ENCODE measurements at places on chromosomes 2 and 18. TPM values are rescaled to one million over a fixed set of nuclear protein-coding genes. Genes with fewer than 3 reads are reported as not detected.

Gene CD8B2
- total RNA-seq, result 0.09 TPM

Gene NEUROD1
- not detected for total RNA-seq

- no peak for DNase-seq
Measured at GRCh38 chr2:209988010-209988409, 14.4 kb upstream of the RPE start.

Gene DOCK10
- 81.8 TPM for total RNA-seq

DNA sequence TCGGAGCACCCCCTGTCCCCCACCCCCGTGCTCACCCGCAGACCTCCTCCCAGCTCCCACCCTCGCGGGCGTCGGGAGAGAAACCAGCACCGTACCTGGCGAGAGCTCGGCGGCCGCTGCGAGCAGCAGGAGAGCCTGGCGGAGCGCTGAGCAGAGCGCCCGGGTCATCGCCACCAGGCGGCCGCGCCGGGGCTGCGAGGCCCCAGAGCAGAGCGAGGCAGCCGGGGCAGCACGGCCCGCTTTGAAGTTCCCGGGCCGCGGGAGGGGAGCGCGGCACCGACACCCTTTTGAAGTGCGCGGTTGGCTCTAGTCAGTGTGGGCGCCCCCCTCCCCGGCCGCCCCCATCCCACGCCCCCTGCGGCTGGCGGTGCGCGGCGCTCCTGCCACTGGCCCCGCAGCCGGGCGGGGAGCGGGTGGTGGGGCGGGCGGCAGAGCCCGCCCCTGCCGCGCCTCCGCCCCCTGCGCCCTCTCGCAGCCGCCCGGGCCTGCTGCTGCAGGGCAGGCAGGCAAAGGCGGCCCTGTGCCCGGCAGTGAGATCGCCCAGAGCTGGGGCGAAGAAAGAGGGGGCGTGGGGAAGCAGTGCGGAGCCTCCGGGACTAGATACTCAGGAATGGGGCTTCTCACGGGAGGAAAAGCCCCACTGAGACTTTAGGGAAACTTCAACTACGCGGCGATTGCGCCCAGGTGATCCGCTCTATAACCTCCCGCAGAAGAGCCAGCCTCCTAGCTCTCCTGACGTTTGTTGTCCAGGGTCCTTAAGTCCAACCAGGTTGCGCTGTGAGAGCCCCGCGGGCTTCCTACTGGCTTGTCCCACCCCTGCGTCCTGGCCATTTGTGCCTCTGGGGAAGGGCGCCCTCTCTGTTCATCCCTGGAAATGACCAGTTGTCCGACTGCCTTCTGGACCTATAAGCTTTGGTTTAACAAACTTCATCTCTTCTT lies at the start of gene ACVR1C:
Gene ACVR1C, minus strand, starts transcription at position 388 of the 939 bp plus-strand sequence. Its CDS starts 220 bp downstream, at position 168.
- DNase-seq, result peak; percentile 57

Gene ERBB4
- total RNA-seq, result 28.6 TPM

Gene MOCOS
- 4.4 TPM for total RNA-seq

GRCh38 chr2:168434146-168434545 lies 21.9 kb upstream of the CERS6 start:
- DNase-seq, result no peak

Gene UPP2
- total RNA-seq, result not detected

DNA sequence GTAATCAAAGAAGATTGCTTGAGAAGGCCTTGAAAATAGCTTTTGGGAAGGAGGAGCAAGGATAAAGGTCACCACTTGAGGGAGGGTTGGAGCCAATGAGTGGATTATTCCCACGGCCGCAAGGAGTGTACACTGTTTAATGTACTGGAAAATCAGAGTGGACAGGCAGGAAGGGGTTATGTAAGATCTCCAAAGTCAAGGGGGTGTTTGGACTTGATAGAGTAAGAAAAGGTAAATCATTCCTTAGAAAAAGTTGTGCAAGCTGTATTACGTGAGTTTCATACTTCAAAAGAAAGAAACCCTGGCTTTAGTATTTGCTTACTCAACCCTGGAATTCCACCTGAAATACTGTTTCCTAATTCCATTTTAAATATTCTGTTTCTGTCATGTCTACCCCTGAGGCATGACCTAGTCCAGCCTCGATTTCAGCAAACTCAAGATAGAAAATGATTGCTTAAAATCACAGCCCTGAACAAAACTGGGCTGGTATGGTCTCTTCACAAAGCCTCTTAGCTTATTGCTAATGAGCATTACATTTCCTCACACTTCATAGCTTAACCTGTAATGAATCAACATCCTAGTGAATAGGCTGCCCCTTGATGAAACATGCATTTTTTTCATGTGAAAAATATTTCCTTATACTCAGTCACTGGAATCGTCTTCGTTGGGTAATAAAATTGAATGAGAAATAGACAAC lies 1.1 kb downstream of the MREG start:
- DNase-seq, result no peak

- no peak for DNase-seq
Measured at GRCh38 chr18:51617572-51618260, 420.2 kb upstream of the MEX3C start.

- DNase-seq, result no peak
Measured at GRCh38 chr2:180604077-180604476, 376.3 kb upstream of the UBE2E3 start.

DNA sequence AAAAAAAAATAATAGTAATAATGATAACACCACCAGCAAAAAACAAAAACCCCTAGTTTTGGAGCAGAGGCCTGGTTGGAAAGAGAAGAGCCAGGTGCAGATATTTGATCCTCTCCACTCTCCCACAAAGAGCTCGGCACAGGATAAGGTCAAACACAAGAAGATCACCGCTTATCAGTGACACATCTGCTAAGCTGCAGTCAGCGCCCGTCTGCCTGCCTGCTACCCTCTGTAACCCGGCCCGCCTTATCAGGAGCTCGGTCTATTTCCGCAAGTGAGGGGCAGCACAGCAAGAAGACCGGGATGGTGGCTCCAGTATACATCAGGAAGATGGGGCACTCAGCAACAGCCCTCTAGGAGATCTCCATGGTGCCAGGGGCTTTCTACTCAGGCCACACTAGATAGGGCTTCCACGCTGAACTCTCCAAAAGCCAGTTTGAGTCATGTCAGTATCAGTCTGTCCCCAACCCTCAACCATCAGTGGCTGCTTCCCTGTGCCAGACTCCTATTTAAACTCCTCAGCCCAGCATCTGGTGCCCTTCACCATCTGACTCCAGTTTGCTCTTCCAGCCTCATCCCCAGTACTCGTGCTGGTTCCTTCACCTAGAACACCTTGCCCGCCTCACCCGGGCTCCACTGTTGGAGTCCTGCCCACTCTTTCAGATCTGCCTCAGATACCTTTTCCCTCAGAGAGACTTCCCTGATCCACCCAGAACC lies 67.3 kb upstream of the PPP1CB start:
- no peak for DNase-seq

- DNase-seq, result no peak
Measured at GRCh38 chr2:8202132-8202531, 479.7 kb upstream of the ID2 start.

Gene GKN1
- not detected for total RNA-seq

GRCh38 chr18:3177902-3178687 lies 41.7 kb downstream of the MYOM1 start:
- DNase-seq, result peak; percentile 89

Gene PKDCC
- 148 TPM for total RNA-seq

- DNase-seq, result no peak
Measured at GRCh38 chr18:9109523-9109922, 7.0 kb downstream of the NDUFV2 start.

- DNase-seq, result no peak
Measured at GRCh38 chr2:98541906-98542305, 66.4 kb downstream of the COA5 start.

DNA sequence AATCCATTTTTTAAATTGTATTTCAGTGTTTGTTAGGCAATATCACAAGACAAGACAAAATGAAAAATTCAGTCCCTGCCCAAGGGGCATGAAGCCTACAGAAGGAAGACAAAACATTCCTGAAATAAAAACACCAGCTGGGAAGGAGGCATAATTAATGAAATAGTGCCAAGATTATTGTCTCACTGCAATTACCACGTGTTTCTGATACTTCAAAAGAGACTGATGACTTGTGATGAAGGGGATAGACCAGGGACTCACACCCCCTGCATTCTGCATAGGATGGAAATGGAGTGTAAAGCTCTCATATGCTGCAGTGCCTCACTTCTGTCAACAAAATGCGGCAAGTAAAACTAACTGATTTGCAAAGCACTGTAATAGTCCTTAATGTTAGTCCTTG lies 178.1 kb downstream of the BARD1 start:
- DNase-seq, result no peak

Gene TMX3
- 52.3 TPM for total RNA-seq

Gene NEB
- total RNA-seq, result 1.6 TPM

Gene HAUS1
- total RNA-seq, result 17.4 TPM

GRCh38 chr18:1797235-1797634 lies 774.1 kb downstream of the METTL4 start:
- DNase-seq, result no peak

Gene ABCG5
- not detected for total RNA-seq

DNA sequence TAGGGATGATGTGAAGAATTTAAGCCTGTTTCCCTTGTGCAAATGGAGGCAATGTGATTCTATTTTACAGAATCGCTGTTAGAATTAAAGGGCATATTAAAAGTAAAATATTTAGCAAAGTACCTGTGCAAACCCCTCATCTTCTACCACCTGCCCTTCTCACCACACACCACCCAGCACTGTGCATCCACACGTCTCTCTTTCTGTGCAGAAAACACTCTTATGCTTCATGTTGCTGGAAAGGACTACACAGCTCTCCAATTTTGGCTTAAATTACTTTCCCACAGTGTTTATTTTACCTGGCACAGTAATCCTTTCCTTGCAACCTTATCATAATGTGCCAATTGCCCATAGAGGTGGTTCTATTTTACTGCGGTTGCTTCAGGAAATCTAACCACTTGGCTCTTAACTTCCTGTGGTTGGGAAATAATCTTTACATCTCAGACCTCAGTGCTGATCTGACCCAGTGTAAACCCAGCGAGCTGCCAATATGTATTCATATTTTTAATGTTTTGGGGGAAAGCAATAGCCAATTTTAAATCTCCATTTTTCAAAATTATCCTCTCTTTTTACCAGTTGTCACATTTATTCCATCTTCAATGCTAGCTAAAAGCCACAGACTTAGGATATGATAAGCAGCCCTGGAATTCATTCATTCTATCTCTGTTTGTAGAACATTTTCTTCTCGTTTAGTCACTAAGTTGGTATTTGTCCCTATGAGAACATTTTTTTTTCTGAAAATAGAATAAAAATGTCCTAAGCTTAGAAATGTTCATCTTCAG lies 250.9 kb downstream of the DSEL start:
- DNase-seq, result no peak

Gene GCG
- total RNA-seq, result 0.62 TPM

Gene DAPL1
- not detected for total RNA-seq

- DNase-seq, result no peak
Measured at GRCh38 chr2:64479259-64480117, 25.5 kb downstream of the LGALSL start.

- no peak for DNase-seq
Measured at GRCh38 chr2:160111951-160112798, 49.8 kb upstream of the PLA2R1 start.

GRCh38 chr2:85504778-85505261 lies 34.1 kb upstream of the MAT2A start:
- peak; percentile 72 for DNase-seq

DNA sequence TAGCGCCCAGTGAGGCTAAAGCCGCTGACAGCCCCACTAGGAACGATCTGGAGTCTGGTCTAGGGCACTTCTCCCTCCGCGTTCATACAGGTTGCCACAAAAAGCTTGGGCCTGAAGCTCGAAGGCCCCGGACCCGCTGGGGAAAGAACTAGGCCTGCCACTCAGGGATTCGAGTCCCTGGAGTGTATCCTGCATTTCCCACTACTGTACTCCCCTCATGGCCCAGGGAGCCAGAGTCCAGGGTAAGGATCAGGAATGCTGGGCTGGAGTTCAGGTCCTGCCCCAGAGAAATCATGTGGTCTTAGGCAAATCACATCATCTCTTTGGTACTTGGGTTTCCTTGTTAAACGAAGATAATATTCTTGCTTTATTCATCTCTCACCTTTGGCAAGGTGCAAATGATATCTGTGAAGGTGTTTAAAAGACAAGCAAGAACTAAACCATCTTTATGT lies 1.4 kb upstream of the ZFP36L2 start:
- no peak for DNase-seq
